ENCODE measurements at places on chromosomes 1 and 21. TPM values are rescaled to one million over a fixed set of nuclear protein-coding genes. Genes with fewer than 3 reads are reported as not detected.

LRRC53 gene
- not detected for total RNA-seq

DCDC2B gene
- under 0.01 TPM for total RNA-seq

POGZ gene
- total RNA-seq, result 6.8 TPM

GJA8 gene
- not detected for total RNA-seq

FCRL6 gene
- total RNA-seq, result not detected

CFHR3 gene
- not detected for total RNA-seq

GJA9 gene
- total RNA-seq, result 0.24 TPM

ZNF593 gene
- 40.3 TPM for total RNA-seq

DCST1 gene
- total RNA-seq, result not detected

ACBD6 gene
- 70.3 TPM for total RNA-seq

TSPEAR gene
- total RNA-seq, result not detected

SCP2 gene
- 88.2 TPM for total RNA-seq

COL8A2 gene
- total RNA-seq, result 3.0 TPM

TNFRSF4 gene
- not detected for total RNA-seq

NEGR1 gene
- total RNA-seq, result 2.7 TPM

CFHR1 gene
- total RNA-seq, result not detected

Measured in tracheal epithelial cell (primary cell).